Stimulated activated CD8-positive, alpha-beta memory T cell treated with anti-CD3 and anti-CD28 coated beads, Interleukin-7, amount 100 ng/mL, for 1 hour (primary cell): ENCODE measurements at places on chromosomes 6 and 20.

- DNase-seq, result no peak
Observed at GRCh38 chr6:108123481-108123929, 42.3 kb upstream of the NR2E1 start.

DNA sequence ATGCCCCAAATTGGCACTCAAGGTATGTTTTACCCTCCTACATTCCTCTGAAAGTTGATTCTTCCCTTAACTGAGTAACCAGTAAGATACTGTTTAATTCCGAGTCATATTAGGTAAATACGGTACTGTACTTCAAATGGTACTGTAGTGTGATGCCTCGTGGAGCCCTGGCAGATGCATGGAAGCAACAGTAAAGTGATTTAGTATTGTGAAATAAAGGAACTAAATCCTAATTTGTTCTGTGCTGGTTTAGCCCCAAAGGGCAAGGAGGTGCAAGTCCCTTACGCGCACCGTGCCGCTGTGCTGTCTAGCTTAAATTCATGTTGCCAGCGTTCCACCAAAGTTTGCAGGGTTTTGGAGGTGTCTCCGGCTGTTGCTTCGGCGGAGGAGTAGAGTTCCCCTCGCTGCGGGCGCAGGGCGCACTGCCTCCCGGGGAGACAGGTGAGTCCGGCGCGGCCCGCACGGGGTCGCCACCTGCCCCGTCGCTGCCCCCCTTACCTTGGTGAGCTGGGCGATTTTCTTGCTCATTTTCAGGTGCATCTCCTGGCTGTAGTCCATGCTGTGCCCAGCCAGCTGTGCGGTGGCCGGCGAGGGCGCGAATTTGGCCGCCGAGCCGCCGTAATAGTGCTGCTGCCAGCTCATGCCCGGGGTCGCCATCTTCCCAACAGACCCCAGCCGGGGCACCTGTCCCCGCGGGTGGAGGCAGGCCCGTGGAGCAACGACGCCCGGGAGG is 655 bp downstream of the FAM184A start:
- DNase-seq, result no peak

DNA sequence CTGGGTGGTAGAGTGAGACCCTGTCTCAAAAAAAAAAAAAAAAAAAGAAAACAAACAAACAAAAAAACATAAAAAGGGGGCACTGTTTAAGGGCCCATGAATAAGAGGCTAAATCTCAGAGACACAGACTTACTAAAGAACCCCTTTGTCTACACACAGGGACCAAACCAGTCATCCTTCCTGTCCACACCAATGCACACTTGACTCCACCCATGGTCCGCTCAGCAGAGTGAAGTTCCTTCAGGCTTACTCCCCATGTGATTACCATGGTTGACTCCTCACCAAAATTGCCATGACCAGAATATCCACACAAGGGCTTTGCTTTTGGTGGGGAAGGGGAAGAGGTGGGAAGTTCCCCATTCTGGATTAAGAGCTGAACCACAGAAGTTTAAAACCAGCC is 19.4 kb upstream of the REPS1 start:
- DNase-seq, result no peak

GRCh38 chr20:25173886-25174308 is 21.6 kb upstream of the ENTPD6 start:
- no peak for DNase-seq

- no peak for DNase-seq
Observed at GRCh38 chr6:140441256-140441655, 1066.8 kb upstream of the CITED2 start.

- DNase-seq, result no peak
Observed at GRCh38 chr6:169439710-169440109, 186.1 kb upstream of the THBS2 start.

DNA sequence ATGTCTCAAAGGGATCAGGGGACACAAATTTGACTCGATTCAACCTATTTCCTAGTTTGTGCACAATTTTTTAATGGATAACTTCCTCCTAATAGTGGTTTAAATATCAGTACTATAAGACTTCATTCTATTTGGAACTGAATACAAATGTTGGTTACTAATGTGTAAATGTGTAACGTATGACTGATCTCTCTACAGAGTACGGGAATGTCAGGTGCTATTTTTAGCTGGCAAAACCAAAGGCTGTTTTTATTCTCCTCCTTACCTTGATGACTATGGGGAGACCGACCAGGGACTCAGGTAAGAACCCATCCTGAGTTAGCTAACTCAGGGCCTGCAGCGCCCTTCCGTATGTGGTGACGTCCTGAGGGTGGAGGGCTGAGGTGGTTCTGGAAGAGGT is 33.0 kb downstream of the PRPH2 start:
- DNase-seq, result no peak

DNA sequence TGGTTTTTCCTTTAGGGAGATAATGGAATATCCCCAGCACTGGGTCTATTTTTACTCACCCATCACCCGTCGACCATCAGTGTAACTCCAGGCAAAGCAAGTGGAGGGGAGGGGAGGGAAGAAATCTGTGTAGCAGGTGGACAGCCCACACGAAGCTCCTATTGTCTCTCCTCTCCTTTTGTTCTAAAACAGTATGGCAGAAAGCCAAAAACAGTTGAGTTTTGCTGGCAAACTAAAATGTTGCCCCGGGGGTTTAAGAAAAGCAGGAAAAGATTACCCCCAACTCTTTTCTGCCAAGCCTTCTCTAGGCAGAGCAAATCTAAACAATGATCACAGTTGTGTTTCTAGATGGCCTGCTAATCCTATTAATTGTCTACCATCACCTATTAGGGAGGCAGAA is 89.7 kb downstream of the PREP start:
- no peak for DNase-seq

GRCh38 chr20:39338469-39339376 is 376.6 kb downstream of the DHX35 start:
- DNase-seq, result no peak

DNA sequence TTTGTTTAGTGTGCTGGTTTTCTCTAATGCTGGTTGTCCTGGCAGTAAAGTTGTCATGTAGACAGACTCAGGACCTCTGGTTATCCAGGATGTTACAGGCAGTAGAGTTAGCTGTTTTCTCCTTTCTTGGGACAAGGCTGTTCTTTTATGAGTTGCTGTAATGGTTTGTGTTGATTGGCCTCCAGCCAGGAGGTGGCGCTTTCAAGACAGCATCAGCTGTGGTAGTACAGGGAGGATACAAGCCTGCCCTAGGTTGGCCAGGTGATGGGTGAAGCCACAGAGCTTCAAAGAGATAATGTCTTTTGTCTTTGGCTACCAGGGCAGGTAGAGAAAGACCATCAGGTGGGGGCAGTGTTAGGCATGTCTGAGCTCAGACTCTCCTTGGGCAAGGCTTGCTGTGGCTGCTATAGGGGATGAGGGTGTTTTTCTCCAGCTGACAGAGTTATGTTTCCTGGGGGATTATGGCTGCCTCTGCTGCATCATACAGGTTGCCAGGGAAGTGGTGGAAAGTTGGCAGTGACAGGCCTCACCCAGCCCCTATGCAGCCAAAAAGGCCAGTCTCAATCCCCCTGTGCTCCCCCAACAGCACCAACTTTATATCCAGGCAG is 127.2 kb upstream of the TAB2 start:
- DNase-seq, result no peak

GRCh38 chr6:141957271-141957670 is 175.5 kb upstream of the GJE1 start:
- no peak for DNase-seq

- peak; percentile 23 for DNase-seq
Observed at GRCh38 chr6:33771146-33772081, 17.5 kb downstream of the LEMD2 start.

- no peak for DNase-seq
Observed at GRCh38 chr6:64733433-64733832, 973.6 kb downstream of the EYS start.

- no peak for DNase-seq
Observed at GRCh38 chr6:156969233-156969632, 192.1 kb downstream of the ARID1B start.

GRCh38 chr6:105209950-105210706 is 30.3 kb upstream of the POPDC3 start:
- no peak for DNase-seq

- DNase-seq, result no peak
Observed at GRCh38 chr20:39398656-39399055, 436.5 kb downstream of the DHX35 start.

DNA sequence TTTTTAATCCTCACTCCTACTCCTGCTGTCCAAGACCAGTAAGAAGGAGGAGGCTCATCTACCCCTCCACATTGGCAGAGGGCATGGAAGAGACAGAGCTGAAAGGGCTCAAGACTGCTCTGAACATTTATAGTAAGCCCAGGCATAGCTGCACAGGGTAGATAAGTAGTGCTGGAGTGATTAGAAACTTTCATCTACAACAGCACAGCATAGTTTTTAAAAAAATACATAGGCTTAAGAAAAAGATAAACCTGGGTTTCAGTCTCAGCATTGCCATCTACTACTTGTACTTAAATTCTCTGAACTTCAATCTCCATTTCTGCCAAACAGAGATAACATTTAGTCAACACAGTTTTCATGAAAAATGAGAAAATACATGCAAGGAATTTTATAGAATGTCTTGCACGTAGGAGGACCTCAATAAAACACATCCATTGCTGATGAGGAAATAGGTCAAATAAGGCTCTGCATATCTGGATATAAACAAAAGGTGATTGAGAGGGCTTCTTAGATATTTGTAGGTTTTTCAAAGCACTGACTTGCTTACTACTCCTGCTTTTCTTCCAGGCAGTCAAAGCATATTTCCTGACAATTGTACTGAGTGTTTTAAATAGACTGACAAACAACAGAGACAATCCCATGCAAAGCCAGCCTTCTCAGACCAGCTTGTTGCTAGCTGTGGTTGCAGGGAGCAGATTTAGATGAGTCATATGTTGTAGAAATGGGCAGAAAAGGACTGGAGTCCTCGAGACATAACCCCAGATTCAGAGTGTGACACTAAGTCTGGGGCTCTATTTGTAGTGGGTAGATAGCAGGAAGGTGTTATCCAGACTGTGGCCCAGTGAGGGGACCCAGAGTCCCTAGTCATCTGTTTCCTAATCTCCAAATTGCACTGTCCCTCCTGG is 107.4 kb upstream of the TAB2 start:
- no peak for DNase-seq

DNA sequence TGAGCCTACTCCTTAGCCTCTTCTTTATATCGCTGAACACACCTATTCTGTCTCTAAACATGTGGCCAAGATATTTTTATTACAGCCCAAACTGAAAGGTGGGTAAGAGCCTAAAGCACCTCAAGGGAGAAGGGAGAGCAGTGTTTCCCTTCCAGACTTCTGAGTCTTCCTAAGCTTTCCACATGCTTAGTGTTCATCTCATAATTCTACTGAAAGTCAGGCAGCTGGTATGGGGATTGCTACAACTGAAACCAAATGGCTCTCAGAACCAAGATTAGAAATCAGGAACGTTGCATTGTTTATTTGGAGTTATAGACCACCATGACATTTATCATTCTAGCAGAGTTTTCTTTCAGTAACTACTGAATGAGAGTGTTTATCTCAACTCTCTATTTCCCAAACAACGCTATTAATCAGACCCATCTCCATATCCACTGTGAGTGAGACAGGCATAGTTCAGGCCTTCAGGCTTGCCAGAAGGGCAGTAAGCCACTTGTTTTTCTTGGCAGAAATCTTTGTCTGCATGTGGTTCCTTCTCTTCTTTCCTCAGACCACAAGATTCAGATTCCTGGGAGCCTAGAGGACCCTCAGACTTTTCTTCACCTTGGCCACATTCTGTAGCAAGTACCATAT is 22.8 kb downstream of the VGLL2 start:
- DNase-seq, result no peak

GRCh38 chr6:149284904-149285303 is 32.6 kb upstream of the TAB2 start:
- DNase-seq, result no peak

- no peak for DNase-seq
Observed at GRCh38 chr20:36792422-36792821, 18.9 kb upstream of the DSN1 start.

- no peak for DNase-seq
Observed at GRCh38 chr6:133835901-133836300, 53.0 kb upstream of the TCF21 start.

DNA sequence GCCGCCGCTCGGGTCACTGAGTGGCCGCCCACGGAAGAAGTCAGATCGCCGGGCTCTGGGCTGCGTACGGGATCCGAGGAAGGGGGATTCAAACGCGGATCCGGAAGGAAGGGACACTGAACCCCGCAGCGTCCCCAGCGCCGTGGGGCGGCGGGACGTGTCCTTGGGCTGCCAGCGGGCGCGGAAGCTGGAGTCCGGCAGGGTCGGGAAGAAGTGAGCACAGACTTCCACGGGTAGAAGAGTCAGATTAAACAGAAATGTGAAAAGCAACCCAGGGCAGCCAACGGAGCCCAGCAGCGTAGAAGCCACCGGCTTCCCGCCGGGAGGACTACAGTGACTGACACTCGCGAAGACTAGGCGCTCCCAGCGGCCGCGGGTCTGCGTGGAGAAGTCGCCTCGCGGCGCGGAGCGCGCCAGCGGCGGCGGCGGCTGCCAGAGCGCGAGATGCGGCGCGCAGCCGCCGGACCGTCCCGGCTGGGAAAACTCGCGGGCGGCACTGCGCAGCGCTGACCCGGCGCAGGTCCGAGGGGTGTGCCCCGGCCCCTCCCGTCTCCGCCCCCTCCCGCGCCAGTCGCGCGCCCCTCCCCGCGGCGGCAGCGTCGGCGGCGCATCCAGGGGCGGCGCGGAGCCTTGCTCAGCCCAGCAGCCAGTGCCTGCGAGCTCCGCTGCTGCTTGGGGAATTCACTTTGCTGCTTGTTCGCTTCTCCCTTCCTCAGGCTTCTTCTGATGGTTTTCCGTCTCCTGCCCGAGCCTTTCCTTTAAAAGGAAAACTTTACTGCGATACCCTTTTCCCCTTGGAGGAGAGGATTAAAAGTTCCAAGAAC is at the start of gene SAMD5:
Gene SAMD5, plus strand, starts transcription at position 649 of the 824 bp plus-strand sequence. CDS start 239 bp downstream, outside the sequence.
- DNase-seq, result no peak

DNA sequence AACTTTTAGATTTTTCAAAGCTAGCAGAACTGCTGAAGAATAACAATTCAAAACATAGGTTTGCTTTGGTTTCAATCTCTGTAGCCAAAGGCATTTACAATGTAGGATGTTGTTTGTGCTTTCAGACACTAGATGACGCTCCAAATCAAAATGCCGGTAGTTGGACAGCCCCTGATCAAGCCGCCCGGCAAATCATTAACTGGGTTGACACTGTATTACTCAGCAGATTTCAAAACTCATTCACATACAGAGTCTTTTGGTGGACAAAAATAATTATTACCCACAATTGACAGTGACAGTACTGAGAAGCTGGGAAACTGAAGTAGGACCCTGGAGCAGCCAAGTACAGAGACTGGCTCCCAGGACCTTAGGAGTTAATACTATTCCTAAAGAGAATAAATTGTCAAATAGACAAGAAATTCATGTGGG is 21.3 kb upstream of the HFE start:
- no peak for DNase-seq

DNA sequence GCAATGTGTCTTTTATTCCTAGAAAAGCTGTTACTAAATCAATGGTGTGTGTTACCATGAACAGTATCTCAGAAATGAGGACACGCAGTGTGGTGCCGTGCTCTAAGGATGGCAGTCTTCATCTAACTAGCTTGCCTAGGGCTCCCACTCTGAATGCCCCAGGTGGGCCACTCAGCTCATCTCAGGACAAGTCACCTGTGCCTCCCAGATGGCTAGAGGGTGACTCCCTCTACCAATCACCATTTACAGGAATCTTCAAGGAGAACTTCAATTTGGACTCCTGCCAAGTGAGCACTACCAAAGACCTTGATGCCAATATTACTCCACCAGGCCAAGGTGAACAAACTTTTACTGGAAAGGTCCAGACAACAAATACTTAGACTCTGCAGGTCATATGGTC is 202.8 kb upstream of the FOXQ1 start:
- DNase-seq, result no peak
